ENCODE measurements at places on chromosomes 4 and X.

- DNase-seq, result no peak
Measured at GRCh38 chr4:159248384-159249178, 145.7 kb downstream of the RAPGEF2 start.

- no peak for DNase-seq
Measured at GRCh38 chr4:83618431-83618830, 82.5 kb downstream of the GPAT3 start.

DNA sequence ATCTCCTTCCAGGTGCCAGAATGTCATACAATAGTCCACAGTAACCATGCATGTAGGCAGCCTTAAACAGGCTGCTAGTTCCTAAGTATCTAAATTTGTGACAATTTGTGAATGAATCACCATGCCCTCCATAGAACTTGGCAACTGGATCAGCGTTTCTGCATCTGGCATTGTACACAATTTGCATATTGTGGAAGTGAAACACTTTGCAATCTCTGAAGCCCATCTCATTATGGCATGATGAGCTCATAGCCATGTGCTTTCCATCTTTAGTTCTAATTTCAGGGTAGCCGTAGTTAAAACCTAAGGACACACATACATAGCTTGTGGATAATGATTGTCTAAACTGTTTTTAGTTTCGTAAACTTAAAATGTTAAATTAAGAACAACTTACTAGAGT, 573.6 kb downstream of the PPP4R3C start:
- no peak for DNase-seq

- no peak for DNase-seq
Measured at GRCh38 chrX:18748499-18748898, 41.1 kb downstream of the PPEF1 start.

- no peak for DNase-seq
Measured at GRCh38 chr4:15851969-15852368, 73.8 kb downstream of the CD38 start.

DNA sequence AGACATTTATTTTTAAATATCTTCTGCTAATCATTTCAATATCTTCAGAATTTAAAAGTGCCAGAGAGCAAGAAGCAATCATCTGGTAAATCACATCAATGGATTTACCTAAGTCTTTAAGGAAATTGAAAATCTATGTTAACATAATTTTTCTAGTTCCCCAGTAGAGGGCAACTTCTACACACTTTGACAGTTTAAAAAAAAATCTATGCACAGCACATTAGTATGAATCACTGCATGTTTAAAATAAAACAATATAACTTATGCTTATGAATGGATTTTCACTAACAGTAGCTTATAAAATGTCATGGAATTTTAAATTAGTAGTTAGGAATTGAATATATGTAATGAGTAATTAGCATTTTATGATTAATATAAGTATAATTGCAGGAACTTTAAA, 126.5 kb downstream of the REELD1 start:
- DNase-seq, result no peak

DNA sequence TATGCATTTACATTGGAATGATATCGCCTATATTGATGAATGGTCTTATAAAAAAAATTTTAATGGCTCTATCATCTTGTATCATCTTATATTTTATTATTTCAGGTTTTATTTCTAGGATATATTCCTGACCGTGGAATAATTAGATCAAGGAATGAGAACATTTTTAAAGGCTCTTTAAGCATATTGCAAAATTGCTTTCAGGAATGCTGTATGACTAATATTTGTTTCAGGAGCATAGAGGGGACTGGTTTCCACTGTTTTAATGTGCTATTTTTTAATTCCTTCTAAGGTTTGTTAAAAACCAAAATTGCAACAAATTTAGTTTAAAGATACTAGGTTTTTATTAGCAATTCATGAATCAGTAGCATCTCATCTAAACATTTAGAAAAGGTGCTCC, 120.2 kb downstream of the BMPR1B start:
- no peak for DNase-seq
